ENCODE measurements at places on chromosomes 4 and X. TPM values are rescaled to one million over a fixed set of nuclear protein-coding genes. Genes with fewer than 3 reads are reported as not detected.
A peak's percentile ranks its signal among the peaks of the same experiment; 100 is the strongest.

DNA sequence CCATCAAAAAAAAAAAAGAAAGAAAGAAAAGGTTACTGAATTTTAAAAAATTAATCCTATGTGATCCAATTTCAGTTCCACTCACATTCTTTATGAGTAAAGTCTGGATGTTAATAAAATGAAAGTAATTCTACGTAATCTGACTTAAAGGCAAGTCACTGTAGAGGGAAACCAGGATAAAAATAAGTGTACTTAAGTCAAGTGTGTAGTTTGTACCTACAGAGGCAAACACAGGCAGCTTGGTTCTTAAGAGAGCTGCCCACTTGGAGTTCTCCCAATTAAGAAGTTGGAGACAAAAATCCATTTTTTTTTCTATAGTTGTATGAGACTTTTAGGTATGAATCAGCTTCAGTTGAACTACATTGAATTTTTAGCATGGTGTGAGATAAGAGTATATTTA is 7.0 kb upstream of the LRAT start:
- DNase-seq = no peak

GRCh38 chrX:734362-734761 is 103.8 kb downstream of the SHOX start:
- DNase-seq = no peak

GRCh38 chr4:102843938-102844337 is 16.6 kb upstream of the UBE2D3 start:
- DNase-seq = no peak

DNA sequence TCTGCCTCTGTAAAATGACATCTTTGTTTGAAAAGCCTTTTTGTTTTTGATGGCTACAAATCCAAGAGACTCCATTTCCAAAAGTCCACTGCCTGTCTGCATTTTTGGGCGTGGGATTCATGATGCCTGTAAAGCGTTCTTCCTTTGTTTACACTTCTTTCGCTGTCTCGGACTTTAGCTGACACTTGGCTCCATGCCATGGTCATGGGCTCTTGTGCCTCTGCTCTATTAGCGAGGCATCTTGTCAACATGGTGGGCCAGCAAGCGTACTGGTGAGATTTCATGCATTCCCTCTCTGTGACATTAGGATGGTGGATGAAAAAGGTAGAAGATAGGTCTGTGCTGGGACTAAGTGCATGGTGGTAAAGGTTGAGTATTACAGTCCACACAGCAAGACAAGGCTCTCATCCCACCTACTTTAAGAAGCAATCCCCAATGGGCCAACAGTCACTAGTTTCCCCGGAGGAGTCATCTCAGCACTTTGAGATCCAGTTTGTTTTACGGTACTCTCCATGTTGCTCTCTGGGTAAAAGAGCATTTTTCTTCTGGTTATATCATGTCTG is 298.2 kb upstream of the KLF3 start:
- DNase-seq = no peak

GRCh38 chrX:107628662-107629539 is 591 bp downstream of the PRPS1 start:
- DNase-seq = peak; percentile 18

PDZD11 gene
- 13.1 TPM for total RNA-seq

GPC3 gene
- total RNA-seq = 1.1 TPM
